ENCODE measurements at places on chromosomes 6 and 20.

GRCh38 chr20:12058216-12058615 lies 140.5 kb downstream of the BTBD3 start:
- DNase-seq = no peak

- DNase-seq = no peak
These were observed at the start of gene EYA2 for GRCh38 chr20:46894579-46894958. TSS of gene EYA2 (plus strand) at chr20:46894843. CDS start at chr20:46990011, 95,168 bp downstream.

- no peak for DNase-seq
These were observed 4.5 kb downstream of the CPNE5 start for GRCh38 chr6:36834576-36835341.

GRCh38 chr6:36855750-36856149 lies 16.5 kb upstream of the CPNE5 start:
- DNase-seq = no peak

DNA sequence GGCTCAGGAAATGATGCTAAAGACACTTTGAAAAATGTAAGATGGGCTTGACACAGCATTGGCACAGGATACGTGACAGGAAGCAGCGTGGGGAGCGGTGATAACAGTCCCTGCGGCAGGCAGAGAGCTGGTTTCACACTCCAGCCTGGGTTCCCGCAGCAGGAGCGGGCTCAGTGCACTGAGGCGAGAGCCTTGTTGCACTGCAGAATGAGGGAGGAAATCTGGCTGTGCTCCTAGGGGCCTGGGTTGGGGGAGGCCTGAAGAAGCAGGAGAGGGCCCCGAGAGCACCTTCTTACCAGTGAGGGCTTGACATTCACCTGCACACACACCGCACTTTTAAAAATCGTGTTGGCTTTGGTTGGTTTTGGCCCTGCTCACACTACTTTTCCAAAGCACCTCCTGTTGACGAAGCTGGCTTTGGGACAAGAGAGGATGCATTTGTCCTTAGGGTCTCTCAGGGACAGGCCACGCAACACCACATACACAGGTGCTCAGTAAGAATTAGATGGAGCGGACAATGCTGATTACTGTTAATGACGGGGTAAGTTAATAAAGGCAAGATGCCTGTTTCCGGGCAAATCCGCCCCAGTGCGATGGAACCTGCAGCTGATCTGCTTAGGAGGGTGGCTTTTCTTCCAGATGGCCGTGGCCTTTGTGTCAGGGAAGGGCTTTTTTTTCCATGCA lies 49.4 kb upstream of the ARMC2 start:
- DNase-seq = peak; percentile 49

- no peak for DNase-seq
These were observed 1.4 kb upstream of the PRDM13 start for GRCh38 chr6:99605074-99605734.

- no peak for DNase-seq
These were observed 66.7 kb downstream of the TMEM170B start for GRCh38 chr6:11604215-11604614.

GRCh38 chr6:92767101-92767500 lies 652.3 kb downstream of the EPHA7 start:
- no peak for DNase-seq

DNA sequence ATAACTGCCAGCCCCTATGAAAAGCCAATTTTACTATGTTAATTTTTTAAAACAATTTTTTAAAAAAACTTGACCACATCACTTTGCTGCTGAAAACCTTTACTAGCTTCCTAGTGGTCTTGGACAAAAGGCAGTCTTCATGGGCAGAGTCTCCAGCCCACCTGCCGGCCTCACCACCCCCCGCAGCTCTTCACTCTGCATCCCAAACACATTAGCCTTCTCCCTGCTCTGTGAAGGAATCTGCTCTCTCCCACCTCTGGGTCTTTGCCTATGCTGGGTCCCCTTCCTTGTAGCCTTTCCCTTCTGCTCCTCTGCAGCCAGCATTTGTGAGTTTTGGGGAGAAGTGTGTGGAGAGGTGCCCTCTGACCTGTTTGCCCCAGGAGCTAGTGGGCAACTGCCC lies 170.7 kb upstream of the MLN start:
- no peak for DNase-seq

- no peak for DNase-seq
These were observed 199.9 kb downstream of the CD83 start for GRCh38 chr6:14317387-14317970.

GRCh38 chr6:117513778-117514365 lies 31.4 kb downstream of the DCBLD1 start:
- no peak for DNase-seq

- DNase-seq = no peak
These were observed 270.7 kb upstream of the RGS17 start for GRCh38 chr6:153401751-153402150.

GRCh38 chr6:56227071-56227879 lies 20.1 kb downstream of the COL21A1 start:
- no peak for DNase-seq

GRCh38 chr6:169589293-169589692 lies 112.5 kb downstream of the WDR27 start:
- peak; percentile 30 for DNase-seq

DNA sequence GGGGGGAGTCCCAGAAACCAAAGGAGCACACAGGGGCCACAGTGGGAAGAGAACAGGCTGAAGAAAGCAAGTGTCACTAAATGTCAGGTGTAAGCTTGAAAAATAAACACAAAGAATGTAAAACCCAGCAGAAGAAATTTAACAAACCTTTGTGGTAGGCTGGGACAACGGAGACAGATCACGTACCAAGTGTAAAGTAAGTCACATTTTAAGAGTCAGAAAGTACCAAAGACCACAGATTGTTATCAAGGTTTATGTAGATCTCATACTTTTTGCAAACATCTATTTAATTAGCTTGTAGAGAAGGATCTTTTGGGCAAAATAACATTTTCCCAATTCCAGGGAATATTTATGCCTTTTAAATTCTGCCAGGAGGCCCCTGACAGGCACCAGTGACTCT lies 1.6 kb downstream of the CLIC5 start:
- DNase-seq = peak; percentile 56

DNA sequence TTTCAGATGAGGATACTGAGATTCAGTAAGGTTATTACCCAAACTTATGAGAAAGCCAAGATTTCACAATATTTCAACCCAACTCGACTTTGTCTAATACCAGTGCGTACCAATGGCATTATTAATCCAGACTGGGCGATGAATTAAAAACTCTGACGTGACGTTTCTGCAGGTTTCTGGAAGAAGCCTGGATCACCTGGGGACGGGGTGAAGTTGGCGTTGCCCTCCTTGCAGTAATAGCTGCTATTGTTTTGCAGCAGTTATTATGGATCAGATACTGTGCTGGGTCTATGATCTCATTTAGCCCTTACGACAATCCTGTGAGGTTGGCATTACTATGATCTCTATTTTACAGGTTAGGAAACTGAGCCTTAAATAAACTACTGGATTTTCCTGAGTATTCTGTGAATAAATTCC lies 569 bp upstream of the CDC5L start:
- DNase-seq = no peak

GRCh38 chr6:39367700-39368099 lies 45.2 kb upstream of the KCNK16 start:
- no peak for DNase-seq

DNA sequence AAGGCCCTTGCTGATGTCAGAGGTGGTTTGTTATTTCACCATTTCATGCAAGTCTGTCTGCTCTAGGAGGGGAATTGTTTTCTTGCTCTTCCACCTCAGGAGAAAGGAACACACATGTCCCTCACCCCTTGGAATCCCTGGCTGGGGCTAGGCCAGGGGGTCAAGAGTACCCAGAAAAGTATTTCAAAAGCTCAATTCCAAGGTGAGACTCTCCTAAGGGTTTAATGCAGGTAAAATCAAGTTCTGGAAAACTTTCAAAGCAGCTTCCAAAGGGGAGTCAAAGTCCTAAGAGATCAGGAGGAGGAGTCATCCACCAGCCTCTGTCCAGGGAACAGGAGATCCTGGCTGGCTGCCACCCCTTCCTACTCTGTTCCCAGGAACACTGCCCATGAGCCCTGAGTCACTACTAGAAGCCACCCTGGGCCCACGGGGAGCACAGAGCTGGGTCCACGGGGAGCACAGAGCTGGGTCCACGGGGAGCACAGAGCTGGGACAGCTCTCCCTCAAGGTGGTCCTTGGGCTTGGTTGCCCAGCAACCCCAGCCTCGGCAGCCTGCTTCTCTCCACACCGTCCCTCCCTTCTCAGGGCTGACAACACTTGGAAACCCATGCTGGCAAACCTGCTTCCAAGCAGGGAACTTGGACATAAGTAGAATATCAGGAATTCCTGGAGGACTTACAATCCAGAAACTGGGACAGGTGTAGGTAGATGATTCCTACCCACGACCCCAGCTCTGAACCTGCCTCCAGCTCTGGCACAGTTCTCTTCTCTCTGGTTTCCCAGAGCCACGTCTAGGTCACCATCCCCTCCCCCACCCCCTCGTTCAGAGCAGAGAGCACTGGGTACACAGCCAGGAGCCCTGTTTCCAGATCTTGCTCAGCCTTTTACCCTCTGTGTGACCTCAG lies 35.3 kb upstream of the CDKN1A start:
- DNase-seq = no peak

- no peak for DNase-seq
These were observed 25.4 kb upstream of the NOP56 start for GRCh38 chr20:2626853-2627541.

DNA sequence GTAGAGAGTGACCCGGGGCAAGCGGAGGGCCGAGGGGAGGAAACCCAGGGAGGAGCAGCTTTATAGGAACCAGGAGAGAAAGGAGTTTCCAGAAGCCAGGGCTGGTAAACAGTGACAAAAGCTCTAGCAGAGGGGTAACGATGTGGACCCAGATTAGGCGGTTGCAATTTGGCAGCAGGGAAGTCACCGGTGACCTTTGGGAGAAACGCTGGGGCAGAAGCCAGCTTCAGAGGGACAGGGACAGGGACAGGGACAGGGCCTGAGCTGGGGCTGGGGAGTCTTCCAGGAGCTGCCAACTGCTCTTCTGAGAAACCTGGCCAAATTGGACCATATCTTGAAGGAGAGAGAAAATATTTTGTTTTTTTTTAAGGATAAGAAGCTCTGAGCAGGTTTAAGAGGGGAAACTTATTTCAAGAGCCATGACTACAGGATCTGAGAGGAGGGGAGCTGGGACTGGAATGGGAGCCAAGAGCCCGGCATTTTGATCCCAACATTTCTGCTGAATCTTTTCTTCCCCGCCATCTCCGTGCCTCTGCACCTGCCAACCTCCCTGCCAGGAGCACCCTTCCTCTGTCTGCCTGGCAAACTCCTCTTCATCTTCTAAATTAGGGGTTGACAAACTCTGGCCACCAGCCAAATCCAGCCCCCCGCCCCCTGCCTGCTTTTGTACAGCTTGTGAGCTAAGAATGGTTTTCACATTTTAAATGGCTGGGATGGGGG lies 22.6 kb upstream of the PREX1 start:
- no peak for DNase-seq

DNA sequence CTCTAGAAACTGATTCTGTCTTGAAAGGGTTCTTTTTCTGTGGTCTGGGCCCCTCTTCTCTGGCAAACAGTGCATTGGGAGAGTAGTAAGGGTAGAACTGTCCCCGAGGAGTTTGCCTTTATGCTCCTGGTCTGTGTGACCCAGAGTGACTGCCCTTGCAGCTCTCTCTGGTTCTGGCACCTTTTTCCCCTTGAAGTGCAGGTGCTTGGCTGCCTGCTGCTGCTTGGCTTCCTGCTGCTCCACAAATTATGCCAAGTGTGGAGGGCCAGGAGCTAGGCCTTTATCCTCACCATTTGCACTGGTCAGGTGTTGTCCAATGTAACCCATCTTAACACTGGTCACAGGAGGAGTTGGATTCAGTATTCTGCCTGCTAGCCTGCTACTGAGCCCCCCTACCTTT lies 11.2 kb downstream of the KIZ start:
- DNase-seq = no peak

- DNase-seq = peak; percentile 72
These were observed 6.0 kb upstream of the TRIM26 start for GRCh38 chr6:30219244-30219643.

GRCh38 chr6:46628976-46629375 lies 23.6 kb downstream of the CYP39A1 start:
- DNase-seq = no peak

- no peak for DNase-seq
These were observed 73.5 kb upstream of the ARID1B start for GRCh38 chr6:156703719-156704118.

DNA sequence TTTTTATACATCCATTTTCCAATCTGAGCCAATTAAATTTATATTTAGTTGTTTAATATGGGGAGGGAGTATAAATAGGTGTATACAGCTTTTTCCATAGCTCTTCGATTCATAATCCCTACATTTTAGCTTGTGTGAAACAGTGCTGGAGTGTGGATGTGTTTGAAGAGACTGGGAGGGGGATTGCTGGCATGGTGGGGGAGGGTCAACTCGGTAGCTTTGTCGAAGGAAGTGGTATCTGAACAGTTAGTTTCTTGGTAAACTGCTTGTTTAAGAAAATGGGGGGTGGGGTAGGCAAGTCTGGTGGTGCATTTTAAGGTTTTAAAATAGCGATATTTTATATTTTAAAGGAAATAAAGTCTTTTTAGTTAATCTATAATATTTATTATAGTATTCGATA lies 1.4 kb upstream of the LIN28B start:
- no peak for DNase-seq

- DNase-seq = peak; percentile 83
These were observed 88.4 kb downstream of the HFE start for GRCh38 chr6:26175428-26176181.

GRCh38 chr6:127843582-127843981 lies 57.3 kb downstream of the THEMIS start:
- DNase-seq = no peak

DNA sequence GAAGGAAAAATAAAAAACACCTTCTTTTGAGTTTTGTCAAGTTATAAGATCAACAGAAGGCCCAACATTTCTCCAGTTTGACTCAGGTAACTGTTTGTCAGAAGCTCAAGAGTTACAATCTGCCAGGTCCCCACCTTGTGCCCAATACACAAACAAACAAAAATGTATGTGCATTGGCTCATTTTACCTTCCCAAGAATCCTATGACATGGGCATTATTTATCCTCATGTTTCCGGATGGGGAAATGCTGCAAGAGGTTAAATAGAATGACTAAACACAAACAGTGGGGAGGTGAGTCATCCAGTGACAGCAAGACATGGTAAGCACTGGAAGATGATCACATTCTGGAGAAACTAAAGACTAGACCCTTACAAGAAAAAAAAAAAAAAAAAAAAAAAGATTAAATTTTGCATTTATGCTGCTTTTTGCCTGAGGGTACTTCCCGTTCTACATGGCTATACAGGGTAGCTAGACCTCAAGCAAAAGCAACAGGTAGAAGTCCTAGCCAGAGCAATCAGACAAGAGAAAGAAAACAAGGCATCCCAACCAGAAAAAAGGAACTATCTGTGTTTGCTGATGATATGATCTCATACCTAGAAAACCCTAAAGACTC lies 23.6 kb upstream of the ANKRD60 start:
- no peak for DNase-seq

Measured in CD4-positive, alpha-beta T cell treated with Interleukin-4 for 1 hour (primary cell).